Stimulated activated CD4-positive, alpha-beta T cell treated with anti-CD3 and anti-CD28 coated beads, Interleukin-12 subunit alpha, Interleukin-12 subunit beta, amount 100 ng/mL, for 48 hours (primary cell): ENCODE measurements at places on chromosomes 2 and 18.

- peak; percentile 43 for DNase-seq
Observed at GRCh38 chr2:1550658-1551316, 137.5 kb downstream of the TPO start.

- DNase-seq, result no peak
Observed at GRCh38 chr18:9000733-9001132, 101.8 kb upstream of the NDUFV2 start.

DNA sequence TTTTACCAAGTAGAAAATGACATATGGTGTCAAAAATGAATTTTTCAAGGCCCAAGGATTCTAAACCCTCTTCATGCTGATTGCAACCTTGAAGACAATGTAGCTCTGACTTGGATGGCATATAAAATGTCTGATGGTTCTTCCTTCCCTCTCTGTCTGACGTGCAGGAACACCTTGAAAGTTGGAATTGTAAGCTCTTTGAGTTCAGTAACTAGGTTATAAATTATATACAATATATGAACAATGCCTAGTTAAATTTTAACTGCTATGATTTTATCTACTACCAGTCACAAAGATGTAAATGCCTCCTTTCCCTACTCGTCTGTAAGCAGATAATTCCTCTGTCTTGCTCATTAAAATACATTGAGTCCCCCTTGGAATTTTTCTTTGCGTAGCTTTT is 89.5 kb upstream of the TMEM17 start:
- no peak for DNase-seq

- DNase-seq, result no peak
Observed at GRCh38 chr2:10079266-10079869, 843 bp downstream of the CYS1 start.

GRCh38 chr2:231545105-231545902 is 15.1 kb upstream of the NMUR1 start:
- DNase-seq, result peak; percentile 47

GRCh38 chr2:97967931-97968627 is 27.7 kb downstream of the TMEM131 start:
- no peak for DNase-seq

GRCh38 chr2:197156771-197157170 is 153.8 kb downstream of the ANKRD44 start:
- no peak for DNase-seq

DNA sequence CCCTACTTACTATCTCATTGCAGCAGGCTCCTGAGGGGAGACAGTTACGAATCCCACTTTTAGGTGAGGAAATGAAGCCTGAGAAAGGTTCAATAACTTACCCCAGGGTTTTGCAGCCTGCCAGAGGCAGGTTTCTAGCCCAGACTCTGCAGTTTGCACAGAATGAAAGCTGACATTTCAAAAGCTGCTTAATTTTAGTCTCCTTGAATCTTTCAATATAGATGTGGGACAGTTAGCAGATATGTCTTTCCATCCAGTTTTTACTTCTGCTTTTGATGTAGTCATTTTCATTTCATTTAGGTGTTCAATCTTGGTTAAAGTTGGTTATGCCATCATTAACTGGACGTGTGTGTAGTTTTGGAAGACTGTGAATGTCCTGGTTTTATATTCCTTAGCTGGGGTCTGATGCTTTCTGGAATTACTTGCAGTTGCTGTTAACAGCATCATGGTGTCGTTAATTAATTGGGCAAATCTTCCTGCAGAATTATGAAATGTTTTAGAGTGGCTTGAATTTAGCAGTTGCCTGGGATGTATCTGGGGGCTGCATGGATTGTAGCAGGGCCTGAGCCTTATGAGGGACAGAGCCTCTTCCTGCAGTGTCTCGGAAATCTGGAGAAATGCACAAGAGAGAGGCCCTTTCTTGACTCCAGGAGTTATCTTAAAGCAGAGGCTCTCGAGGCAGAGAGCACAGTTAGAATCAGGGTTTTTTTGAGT is 100.8 kb downstream of the ZNF532 start:
- DNase-seq, result no peak

- DNase-seq, result no peak
Observed at GRCh38 chr2:222960126-222960525, 91.9 kb upstream of the KCNE4 start.

DNA sequence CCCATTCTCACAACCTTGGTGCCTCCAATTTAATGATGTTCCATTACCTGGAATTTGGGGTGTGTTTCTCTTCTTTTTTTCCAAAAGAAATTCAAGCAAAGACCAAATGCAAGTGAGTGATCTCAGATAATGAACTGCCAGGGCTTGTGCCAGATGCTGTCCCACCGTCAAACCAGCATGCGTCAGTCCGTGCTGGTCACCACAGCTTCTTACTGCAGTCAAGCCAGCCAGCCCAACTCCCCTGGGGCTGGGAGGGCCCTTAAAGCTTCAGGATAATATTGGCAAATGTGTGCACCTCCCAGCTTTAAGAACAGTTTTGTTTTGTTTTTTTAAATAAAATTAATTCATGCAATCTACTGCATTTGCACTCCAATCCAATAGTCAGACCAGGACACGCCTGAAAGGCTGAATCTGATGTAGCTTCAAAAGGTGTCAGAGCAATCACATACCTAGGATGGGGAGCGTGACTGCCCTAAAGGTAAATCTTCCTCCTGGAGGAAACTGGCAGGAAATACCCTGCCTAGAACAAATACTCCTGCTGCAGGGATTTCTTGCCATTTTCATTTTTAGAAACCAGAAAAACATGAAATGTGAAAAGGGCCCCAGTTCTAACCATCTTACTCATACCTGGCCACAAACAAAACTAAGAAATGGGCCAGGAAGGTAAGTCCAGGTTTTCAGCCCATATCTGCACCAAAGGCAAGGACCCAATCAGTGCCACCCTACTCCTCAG is 26.8 kb upstream of the SP3 start:
- no peak for DNase-seq

- no peak for DNase-seq
Observed at GRCh38 chr2:128786316-128786715, 467.6 kb upstream of the HS6ST1 start.

- no peak for DNase-seq
Observed at GRCh38 chr2:191153716-191154115, 2.9 kb upstream of the STAT4 start.

DNA sequence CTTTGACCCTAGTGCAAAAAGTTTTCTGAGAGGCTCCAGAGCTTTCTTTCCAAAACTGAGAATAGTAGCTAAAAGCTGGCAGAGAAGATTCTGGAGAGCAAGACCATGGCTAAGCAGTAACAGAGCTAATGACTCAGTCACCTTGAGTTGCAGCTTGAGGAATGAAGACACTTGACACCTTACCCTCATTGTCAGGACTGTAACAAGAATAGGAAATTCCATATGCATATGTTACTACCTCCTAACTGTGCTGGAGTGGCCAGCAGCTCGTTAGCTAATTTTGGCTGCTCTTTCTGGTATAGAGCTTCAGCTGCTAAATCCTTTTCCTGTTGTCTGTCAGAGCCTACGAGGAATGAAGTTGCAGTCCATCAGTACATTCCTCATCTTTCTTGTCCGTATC is 68.6 kb upstream of the LHCGR start:
- DNase-seq, result no peak

- DNase-seq, result no peak
Observed at GRCh38 chr2:212683346-212684097, 144.9 kb upstream of the ERBB4 start.

DNA sequence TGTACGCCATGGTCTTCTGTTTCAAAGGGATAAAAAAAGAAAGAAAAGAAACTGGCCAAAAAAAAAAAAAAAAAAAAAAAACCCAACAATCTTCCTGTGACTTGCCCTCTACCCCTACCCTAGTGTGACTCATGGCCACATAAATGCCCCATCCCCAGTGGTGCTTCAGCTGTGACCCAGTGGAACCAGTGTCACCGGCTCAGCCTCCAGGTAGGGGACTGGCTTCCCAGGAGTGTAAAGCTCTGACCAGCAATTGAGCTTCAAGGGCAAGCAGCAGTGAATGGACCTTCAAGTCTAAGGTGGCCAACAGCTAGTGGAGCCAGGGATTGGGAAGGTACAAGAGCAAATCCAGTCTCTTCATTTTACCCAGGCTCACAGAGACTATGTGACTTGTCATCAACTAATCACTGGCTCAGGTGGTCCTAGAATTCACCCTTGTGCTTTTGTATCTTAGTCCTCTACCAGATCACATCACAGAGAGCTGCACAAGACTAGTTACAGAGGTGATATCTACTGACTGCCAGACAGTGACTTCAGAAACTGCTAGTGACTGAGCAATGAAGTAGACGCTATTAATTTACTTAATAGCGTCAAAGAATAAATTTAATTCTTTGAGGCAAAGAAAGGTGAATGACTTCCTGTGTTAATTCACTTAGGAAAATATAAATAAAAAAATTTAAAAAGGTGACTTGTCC is 1.3 kb upstream of the TGFBRAP1 start:
- DNase-seq, result peak; percentile 5

DNA sequence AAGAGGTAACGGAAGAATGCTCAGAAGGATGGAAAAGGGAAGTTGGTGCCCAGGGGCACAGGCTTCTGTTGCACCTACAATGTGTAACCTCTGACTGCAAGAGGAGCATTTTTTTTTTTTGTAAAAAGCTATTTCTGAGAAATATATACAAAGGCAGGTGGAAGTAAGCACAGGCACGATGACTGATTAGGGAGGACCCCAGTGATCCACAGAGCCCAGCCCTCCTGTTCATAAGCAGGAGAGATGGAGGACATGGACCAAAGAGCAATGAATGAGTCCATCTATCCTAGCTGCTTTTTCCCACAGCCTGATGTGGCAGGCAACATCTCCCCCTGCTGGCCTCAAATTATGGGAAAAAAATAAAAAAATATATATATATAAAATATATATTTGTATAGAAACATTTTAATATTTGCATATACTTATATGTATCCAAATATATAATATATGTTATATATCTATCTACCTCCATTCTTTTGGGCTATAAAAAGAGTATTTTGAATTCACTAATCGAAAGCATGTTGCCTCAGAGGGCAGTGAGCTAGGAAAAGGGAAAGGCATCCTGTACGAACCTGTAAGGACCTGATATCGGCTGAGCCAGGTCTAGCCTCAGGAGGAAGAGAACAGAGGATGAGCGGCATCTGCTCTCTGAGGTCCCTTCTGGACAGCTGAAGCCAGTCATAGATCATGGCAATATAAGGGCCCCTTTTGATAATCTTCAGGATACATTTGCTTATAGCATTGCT is 166.0 kb upstream of the STK17B start:
- DNase-seq, result peak; percentile 28

DNA sequence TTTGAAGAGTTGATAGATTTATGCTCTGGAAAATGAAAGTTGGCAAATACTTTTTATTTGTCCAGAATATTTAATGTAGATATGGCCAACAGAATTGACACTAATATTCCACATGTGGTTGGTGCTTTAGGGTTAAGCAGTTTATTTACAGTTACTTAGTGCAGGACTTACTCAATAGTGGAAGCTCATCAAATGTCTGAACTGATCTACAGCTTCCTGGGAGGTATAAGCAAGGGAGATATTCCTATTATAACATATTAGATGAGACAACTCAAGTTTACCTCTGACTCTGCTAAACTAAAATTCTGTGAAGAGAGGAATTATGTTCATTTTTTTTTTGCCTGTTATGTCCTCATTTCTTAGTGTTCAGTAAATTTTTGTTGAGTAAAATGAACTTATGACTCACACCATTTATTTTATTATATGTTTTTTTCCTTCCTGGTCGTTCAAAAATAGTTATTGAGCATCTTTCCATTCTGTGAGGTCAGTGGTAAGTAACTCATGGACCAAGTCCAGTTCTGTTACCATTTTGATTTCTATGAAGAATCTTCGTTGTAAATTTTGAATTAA is 13.6 kb downstream of the ABI2 start:
- DNase-seq, result no peak

DNA sequence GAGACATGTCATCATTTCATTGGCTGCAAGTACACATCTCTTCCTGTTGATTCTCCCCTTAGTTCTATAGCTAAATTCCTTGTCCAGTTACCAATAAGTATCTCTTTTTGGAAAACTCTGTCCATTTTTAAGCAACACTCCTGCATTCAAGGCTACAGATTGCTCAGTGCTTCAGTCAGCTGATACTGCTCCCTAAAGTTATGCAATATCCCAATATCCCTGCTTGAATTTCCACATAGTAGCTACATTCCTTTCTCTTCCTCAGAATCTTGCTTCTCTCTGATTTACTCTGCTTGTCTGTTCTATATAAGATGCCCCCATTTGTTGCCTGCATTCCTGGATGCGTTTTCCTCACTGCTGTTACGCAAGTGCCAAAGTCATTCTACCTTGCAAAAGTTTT is 109.8 kb downstream of the PARD3B start:
- DNase-seq, result no peak

DNA sequence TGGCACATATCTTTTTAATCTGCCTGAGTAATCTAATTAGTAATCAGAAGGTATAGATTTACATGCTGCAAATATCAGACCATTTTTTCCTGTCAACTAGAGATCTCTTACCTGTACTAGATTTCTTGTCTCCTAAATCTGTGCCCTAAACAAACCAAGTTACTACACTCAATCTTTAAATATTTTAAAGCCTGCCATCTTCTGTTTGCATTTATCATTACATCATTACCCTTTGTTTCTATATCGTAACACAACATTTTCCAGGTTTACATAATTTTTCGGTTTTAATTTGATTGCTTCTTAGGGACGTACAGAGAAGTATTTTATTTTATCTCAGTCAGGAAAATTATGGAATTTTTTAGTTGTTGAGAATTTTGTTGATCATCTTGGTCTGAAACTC is 25.7 kb downstream of the PSMA8 start:
- no peak for DNase-seq

GRCh38 chr18:47944972-47945852 is 14.8 kb upstream of the SMAD2 start:
- DNase-seq, result no peak

DNA sequence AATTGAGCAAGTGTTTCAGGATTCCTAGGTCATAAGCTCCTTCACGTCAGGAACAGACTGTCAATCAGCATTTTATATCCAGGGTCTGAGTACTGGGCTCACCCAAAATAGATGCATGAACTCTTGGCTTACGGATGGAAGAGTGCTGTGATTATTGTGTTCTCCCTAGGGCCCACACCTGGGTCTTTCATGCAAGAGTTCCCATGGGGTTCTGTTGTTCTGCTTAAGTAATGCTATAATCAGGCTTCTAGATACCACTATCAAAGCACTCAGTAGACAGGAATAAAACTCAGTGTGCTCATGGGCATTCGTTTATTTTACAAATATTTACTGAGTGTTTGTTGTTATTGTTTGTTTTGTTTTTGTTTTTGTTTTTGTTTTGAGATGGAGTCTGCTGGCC is 46.4 kb upstream of the PMAIP1 start:
- no peak for DNase-seq

DNA sequence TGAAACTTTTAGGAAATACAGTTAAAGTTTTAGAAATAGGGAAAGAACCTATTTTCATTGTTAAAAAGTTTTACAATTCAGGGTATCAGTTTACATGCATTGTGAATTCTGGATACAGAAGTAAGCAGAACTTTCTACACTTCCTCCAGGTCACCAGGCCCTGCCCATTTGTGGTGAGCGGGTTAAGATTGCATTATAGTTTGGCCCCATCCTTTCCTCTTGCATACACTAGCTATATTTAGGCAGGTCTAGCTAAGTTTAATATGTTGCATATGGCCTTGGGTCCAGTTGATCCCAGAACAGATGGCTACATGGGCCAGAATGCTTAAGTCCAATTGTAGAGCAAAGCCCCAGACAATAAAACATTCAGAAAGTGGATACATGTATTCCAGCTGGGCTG is 4.8 kb downstream of the VWA3B start:
- no peak for DNase-seq

- DNase-seq, result no peak
Observed at GRCh38 chr2:172287605-172288315, 139.6 kb upstream of the ITGA6 start.

- DNase-seq, result no peak
Observed at GRCh38 chr2:128591861-128592822, 273.5 kb upstream of the HS6ST1 start.
